ENCODE measurements at places on chromosomes 4 and X. TPM values are rescaled to one million over a fixed set of nuclear protein-coding genes. Genes with fewer than 3 reads are reported as not detected.

KIAA1210 gene
- 0.17 TPM for total RNA-seq

- DNase-seq: no peak
Measured at GRCh38 chrX:3215249-3215648, 131.2 kb downstream of the MXRA5 start.

GRCh38 chr4:43757147-43757546 lies 691.5 kb downstream of the KCTD8 start:
- no peak for DNase-seq

PITX2 gene
- total RNA-seq: not detected

- DNase-seq: no peak
Measured at GRCh38 chrX:150036641-150037040, 98.3 kb upstream of the EOLA2 start.

HSD17B13 gene
- total RNA-seq: 0.28 TPM

DNA sequence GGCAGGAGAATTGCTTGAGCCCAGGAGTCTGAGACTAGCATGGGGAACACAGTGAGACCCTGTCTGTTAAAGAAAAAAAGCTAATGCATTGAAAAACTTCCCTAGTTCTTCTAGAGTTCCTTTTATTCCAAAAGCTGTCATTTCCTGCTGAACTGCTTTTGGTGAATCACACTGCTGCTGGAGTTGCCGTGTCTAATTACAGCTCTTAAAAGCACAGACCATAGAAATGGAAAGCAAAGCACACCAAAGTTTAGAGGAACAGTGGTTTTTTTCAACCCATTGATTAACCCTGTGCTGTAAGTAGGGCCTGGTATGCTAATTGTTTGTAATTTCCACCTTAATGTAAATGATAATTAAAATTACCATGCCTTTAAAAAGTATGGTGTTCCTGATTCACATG lies 52.4 kb downstream of the SEPTIN11 start:
- DNase-seq: no peak

GRCh38 chrX:39203427-39203826 lies 402.2 kb downstream of the MID1IP1 start:
- DNase-seq: no peak

USP17L19 gene
- not detected for total RNA-seq

DNA sequence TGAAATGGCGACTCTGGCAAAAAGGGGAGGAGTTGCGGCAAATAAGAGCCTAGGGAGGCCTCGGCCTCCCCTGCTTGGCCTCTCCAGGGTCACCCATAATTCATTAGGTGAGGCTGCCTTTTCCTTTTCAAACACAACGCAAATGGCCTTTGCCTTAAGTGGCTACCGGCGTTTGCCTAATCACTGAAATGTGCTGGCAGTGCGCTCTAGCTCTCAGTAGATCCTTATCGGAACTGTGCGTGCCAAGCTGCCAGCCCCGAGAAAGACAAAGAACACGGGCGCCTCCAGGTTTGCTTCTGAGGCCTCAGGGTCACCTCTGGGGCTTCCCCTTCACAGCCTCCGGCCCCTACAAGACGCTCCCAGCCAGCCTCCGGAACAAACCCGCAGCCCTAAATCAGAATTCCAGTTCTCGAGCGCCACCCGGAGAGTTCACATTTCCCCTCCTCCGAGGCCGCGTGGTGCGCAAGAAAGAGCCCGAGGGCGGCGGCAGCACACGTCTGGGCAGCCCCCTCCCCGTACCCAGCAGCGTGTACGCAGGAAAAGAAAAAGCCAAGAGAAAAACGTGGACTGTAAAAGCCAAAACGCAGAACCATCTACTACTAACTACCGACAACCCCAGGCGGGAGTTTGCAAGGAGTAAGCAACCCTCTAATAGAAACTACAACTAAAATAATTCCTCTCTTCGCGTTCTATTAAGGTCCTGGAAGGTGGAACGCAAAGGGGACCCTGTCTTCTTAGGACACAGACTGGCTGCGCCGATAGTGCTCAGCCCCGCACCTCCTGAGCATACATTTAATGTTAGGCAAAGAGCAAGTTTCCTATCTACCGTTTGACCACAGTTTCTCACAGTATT lies 76.5 kb upstream of the BCOR start:
- peak; percentile 36 for DNase-seq

- DNase-seq: no peak
Measured at GRCh38 chr4:73051625-73052024, 17.9 kb downstream of the COX18 start.

DNA sequence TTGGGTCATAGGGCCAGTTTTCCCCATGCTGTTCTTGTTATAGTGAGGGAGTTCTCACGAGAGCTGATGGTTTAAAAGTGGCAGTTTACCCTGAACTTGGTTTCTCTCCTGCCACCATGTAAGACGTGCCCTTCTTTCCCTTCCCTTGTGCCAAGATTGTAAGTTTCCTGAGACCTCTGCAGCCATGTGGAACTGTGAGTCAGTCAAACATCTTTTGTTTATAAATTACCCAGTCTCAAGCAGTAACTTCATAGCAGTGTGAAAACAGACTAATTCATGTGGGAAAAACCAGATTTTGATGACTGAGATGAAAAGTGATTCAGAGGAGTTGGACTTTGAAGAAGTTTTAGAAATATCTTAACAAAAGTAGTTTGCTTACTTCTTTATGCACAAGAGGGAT lies 101.4 kb downstream of the ARHGAP10 start:
- DNase-seq: no peak

DNA sequence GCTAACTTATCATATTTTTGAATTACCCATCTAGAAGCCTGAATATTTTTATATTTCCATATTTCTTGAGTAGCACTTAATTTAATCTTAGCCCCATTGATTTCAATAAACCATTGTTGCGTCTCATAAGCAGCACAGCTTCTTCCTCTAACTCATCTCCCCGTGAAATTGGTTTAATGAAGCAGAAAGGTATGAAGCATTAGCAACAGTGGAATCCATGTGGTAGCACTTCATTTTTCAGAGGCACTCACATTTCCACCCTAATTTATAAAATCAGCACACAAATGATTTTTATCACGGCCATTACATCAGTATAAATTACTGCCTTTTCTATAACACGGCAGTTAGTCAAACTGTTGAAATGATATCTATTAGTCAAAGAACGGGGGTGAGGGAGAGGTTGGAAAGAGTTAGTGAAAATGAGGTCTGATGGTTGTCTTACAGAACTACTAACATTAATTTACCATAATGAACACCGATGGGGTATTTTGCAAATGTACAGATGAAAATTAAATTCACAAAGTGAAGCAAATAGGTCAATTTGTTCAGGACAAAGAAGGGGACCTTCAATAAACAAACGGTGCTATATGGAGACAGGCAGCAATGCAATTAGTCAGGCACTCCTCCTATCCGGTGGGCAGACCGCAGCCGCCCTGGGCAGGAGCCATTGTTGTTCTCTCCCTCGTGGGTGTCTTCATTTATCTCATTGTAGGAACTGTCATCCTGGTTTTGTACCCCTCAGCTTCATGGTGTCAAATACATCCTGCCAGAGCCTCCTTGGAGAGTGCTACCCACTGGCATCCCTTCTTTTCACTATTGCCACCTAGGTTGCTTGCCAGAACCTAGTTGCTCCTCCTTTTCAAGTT lies 205.7 kb downstream of the SOX3 start:
- no peak for DNase-seq

- no peak for DNase-seq
Measured at GRCh38 chrX:14243823-14244222, 214.1 kb upstream of the GEMIN8 start.

DNA sequence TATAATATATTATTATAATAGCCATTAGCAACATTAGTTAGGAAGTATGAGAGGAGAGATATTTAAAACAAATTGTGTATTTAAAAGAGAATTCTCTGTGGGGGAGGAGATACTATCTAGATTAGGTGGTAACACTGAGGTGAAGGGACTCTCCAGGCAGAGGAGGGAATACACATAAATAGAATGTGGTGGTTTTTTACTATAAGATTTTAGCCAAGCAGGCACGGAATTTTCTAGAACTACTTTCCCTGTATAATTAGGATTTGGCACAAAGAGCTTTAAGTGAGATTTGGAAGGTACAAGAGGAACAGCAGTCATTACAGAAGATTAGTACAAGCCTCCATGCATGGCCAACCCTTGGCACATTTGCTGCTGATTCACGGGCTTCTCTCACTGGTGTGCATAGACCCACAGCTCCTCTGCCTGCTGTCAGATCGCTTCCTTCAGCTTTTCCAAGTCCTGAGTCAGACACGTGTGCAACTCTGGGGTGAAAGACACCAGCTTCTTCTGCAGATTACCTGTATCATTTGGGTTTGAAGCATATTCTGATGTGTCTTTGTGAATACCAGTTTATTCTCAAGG lies 685.5 kb downstream of the KCTD8 start:
- DNase-seq: no peak

DNA sequence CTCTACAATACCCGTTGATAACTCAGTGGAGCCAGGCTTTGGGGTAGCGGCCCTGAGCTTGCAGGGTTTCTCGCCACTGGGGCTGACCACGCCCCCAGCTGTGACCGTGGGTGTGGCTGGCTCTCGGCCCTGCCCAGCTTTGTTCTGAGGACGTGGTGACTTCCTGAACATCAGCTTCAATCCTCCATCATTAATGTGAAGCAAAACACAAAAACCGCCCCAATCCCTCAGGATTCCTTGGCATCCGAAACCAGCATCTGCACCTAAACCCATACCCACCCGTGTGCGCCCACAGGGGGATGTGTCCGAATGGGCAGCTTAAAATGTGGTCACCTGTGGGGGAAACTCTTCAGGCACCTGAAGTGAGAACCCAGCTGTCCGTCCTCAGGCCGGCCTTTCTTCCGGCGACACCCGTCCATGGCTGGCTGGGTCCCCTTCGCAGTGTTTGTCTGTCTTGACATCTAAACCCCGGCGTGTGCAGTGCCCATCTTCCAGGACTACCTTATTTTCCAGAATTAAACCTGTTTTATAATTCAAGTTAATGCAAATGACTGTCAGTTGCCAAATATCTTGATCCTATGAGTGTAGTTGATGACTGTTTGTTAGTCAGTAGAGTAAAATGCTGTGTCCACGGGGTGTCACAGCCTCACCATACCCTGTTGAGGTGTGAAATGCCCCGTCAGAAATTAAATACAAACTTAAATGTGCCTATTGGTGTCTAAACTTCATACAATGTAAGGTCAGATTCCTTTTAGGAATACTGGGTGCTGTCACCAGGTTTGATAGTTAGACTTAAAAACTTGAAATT lies 27.3 kb downstream of the NELFA start:
- DNase-seq: no peak

SLC26A1 gene
- not detected for total RNA-seq

DNA sequence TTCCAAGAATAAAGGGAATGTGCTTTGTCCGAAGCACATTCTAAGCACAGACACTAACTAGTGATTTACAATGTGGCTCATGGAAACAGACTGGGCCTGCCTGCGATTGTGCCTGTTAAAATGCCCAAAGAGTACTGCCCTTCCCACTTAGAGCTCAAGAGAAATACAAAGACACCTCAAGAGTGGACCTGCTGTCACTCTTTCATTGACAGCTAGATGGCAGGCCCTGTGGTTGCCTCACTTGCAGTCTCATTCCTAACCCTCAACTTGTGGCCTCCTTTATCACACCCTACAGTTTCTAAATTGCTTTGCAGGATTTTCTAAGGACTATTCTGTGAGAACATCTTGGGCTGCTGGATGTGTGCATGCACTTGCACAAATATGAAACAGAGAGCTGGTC lies 331.0 kb upstream of the EMCN start:
- DNase-seq: no peak

GRCh38 chr4:112183252-112183651 lies 38.0 kb downstream of the FAM241A start:
- no peak for DNase-seq

GABRG1 gene
- not detected for total RNA-seq

- DNase-seq: no peak
Measured at GRCh38 chr4:158384414-158384813, 137.3 kb upstream of the RXFP1 start.

ATP1B4 gene
- total RNA-seq: 2.7 TPM

PASD1 gene
- total RNA-seq: not detected

GRCh38 chr4:90246816-90247215 lies 119.6 kb downstream of the CCSER1 start:
- DNase-seq: no peak

- DNase-seq: no peak
Measured at GRCh38 chr4:12924253-12924652, 559.9 kb downstream of the RAB28 start.

GRCh38 chrX:10722851-10723250 lies 102.5 kb upstream of the MID1 start:
- no peak for DNase-seq

- DNase-seq: no peak
Measured at GRCh38 chr4:18975916-18976808, 954.6 kb upstream of the LCORL start.

SMIM31 gene
- total RNA-seq: not detected

MYOZ2 gene
- total RNA-seq: 809 TPM

- no peak for DNase-seq
Measured at GRCh38 chr4:3781193-3781886, 15.2 kb downstream of the ADRA2C start.

- no peak for DNase-seq
Measured at GRCh38 chr4:150952167-150952845, 62.8 kb downstream of the LRBA start.

DNA sequence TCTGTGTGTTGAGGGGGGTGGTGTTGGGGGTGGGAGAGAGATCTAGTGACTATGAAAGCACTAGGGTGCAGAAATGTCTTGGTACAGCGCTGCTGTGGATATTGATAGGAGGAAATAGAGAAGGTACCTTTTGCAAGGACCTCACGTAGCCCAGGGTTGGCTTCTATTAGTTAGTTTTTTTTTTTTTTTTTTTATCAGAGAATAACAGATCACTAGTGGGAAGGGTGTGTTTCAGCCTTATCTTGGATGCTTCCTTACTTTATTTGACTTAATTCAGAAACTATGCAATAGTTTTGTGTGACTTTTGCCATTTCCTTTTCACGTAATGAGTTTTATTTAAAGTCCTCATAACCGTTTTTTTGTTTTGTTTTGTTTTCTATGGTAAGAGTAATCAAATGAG lies 16.4 kb upstream of the PGRMC2 start:
- no peak for DNase-seq

GRCh38 chr4:146389561-146389960 lies 132.2 kb downstream of the SLC10A7 start:
- no peak for DNase-seq

GRCh38 chrX:35919536-35920309 lies at the start of gene CFAP47:
Gene CFAP47, plus strand, starts transcription at chrX:35919734. Its CDS starts 66 bp downstream, at chrX:35919800.
- DNase-seq: no peak

HEPH gene
- 40.7 TPM for total RNA-seq

GRCh38 chrX:136047016-136047642 lies 61.9 kb downstream of the SLC9A6 start:
- DNase-seq: no peak

GRCh38 chrX:106457802-106458201 lies 154.0 kb upstream of the RADX start:
- no peak for DNase-seq

AFM gene
- total RNA-seq: not detected

- DNase-seq: no peak
Measured at GRCh38 chr4:119242417-119242816, 29.9 kb downstream of the USP53 start.

GRCh38 chr4:706834-707598 lies 1.4 kb downstream of the PCGF3 start:
- DNase-seq: no peak

PPP1R2C gene
- not detected for total RNA-seq

GRCh38 chr4:123017636-123018395 lies 95.4 kb upstream of the NUDT6 start:
- no peak for DNase-seq

- DNase-seq: no peak
Measured at GRCh38 chr4:79563219-79563618, 155.2 kb upstream of the GK2 start.

LUZP4 gene
- total RNA-seq: not detected

- DNase-seq: no peak
Measured at GRCh38 chrX:19344661-19345060, 934 bp downstream of the PDHA1 start.

KLB gene
- 0.08 TPM for total RNA-seq

- DNase-seq: peak; percentile 4
Measured at GRCh38 chr4:47031751-47032404, 511 bp downstream of the GABRB1 start.
